MCF 10A (cell line): ENCODE measurements at places on chromosomes 4 and X. TPM values are rescaled to one million over a fixed set of nuclear protein-coding genes. Genes with fewer than 3 reads are reported as not detected.

CRMP1 gene
- not detected in 2 replicates for total RNA-seq

DDIT4L gene
- 0.22 and 0.23 TPM in 2 replicates for total RNA-seq

NUDT10 gene
- not detected in 2 replicates for total RNA-seq

DNA sequence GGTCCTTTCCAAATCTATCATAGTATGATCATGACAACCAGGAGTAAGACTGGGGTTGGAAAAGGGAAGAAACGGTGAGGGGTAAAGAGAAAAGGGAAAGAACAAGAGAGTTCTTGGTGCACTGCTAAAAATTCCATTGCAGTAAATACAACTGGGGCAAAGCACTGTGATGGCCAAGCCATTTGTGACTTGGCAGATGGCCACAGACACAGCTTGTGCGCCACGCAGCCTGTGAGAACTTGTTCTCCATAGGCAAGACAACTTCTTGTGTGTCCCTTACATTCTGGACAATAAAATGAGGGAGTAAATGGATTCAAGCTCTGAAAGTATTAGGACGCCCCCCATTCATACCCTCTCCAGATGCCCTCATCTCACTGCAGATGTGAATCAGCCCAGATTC is 10.9 kb downstream of the MFAP3L start:
- no peaks in the 10 kb centered on the region for H3K27me3 ChIP-seq
- no peaks in the 10 kb centered on the region for H3K4me1 ChIP-seq
- no peak overlapping the region for H3K27ac ChIP-seq

ASB12 gene
- not detected in 2 replicates for total RNA-seq

PLP2 gene
- total RNA-seq = 292 and 308 TPM in 2 replicates

GRCh38 chr4:6660430-6660829 is 19.9 kb downstream of the MRFAP1 start:
- H3K27ac ChIP-seq = no peak overlapping the region
- no peaks in the 10 kb centered on the region for H3K27me3 ChIP-seq
- H3K36me3 ChIP-seq = no peaks in the 10 kb centered on the region
- H3K4me3 ChIP-seq = no peak overlapping the region

- no peaks in the 10 kb centered on the region for H3K36me3 ChIP-seq
- H3K4me3 ChIP-seq = no peak overlapping the region
- DNase-seq = no peak
- H3K27ac ChIP-seq = no peak overlapping the region
Measured at GRCh38 chr4:10023806-10024205, 2.5 kb upstream of the SLC2A9 start.

ATOH1 gene
- total RNA-seq = not detected in 2 replicates

- peaks cover 34% of the 10 kb centered on the region for H3K27me3 ChIP-seq
- H3K36me3 ChIP-seq = peaks cover 7% of the 10 kb centered on the region
- H3K4me1 ChIP-seq = peaks cover 5% of the 10 kb centered on the region
- peak within 1 kb of the TSS; percentile 82 for H3K4me3 ChIP-seq
Measured at GRCh38 chrX:11757719-11758399, at the start of gene MSL3. Gene MSL3 (plus strand): TSS chrX:11758237. CDS start chrX:11758264, 27 bp downstream.

SHROOM2 gene
- 1.2 and 2.2 TPM in 2 replicates for total RNA-seq
